Daoy (cell line): ENCODE measurements at places on chromosomes 6 and 20. TPM values are rescaled to one million over a fixed set of nuclear protein-coding genes. Genes with fewer than 3 reads are reported as not detected.

CRISP2 gene
- total RNA-seq: 0.23 and 1.1 TPM in 2 replicates

SLC23A2 gene
- total RNA-seq: 4.7 and 6.2 TPM in 2 replicates

KCNK5 gene
- total RNA-seq: 5.2 and 7.1 TPM in 2 replicates

MCCD1 gene
- not detected in 2 replicates for total RNA-seq

BPIFB1 gene
- not detected in 2 replicates for total RNA-seq

SLC52A3 gene
- 3.0 and 3.6 TPM in 2 replicates for total RNA-seq

NRN1 gene
- total RNA-seq: 38.3 and 47.5 TPM in 2 replicates

DNA sequence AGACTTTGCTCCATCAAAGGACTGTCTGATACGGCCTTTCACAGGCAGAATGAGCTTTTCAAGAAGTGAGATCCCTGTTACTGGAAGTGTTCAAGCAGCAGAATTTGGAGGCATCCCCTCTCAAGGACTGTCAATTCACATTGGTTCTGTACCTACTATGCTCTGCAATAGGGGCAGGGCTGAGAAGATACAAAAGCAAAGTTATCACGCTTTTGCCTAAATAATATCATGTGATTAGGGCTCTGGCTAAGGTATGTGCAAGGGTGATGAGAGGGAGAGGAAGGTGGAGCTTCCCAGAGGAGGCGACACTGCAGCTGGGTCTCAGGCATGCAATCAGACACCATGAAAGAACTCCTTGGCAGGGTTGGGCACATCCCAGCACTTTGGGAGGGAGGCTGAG, 80.2 kb upstream of the PIM1 start:
- DNase-seq: no peak

DNA sequence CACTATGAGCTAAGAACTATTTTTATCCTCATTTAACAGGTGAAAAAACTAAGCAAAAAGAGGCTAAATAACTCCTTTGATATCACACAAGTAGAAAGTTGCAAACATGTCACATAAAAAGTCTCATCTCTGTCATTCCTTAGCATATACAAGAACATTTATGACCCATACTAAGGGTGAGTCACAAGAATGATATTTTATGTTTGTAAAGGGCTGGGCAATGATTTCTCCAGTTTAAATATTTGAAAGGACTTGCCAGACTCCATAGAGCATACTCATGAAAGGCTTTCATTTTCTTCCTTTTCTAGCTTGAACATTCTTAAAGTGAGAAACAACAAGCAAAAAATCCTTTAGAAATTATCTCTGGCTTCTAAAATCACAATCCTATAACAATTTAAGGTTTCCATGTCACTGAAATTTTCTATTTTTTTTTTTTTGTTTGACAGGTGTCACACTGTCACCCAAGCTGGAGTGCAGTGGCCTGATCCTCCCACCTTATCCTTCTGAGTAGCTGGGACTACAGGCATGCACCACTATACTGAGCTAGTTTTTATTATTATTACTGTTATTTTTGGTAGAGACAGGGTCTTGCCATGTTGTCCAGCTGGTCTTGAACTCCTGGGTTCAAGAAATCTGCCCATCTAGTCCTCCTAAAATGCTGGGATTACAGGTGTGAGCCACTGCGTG, 338.0 kb upstream of the KHDRBS2 start:
- no peak for DNase-seq

- DNase-seq: peak; percentile 17
Observed at GRCh38 chr20:41587956-41588355, 30.2 kb downstream of the CHD6 start.

GRCh38 chr6:165245287-165245686, 64.1 kb downstream of the C6orf118 start:
- DNase-seq: no peak

- DNase-seq: no peak
Observed at GRCh38 chr6:52303178-52303577, 18.6 kb upstream of the MCM3 start.

- DNase-seq: no peak
Observed at GRCh38 chr6:163146036-163146435, 268.5 kb upstream of the QKI start.

GRCh38 chr20:51266353-51266752, 243.4 kb upstream of the KCNG1 start:
- no peak for DNase-seq

DNA sequence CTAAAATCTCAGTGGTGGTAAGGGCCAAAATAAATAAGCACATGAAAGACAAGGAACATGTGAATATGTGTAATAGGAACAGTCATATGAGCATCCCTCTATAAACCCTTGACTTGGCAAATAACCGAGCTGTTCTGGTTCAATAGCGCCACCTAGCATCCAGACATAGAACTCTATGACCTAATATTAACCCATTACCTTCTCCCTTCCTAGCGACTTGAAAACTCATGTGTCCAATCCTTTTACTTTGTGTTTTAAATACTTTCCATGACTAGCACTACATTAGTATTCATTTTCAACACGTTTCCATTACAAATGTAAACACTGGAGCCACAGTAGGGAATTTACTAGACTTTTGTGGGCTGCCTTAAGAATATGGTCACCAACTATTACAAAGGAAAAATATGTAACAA, 279.7 kb downstream of the UST start:
- DNase-seq: peak; percentile 82

DNA sequence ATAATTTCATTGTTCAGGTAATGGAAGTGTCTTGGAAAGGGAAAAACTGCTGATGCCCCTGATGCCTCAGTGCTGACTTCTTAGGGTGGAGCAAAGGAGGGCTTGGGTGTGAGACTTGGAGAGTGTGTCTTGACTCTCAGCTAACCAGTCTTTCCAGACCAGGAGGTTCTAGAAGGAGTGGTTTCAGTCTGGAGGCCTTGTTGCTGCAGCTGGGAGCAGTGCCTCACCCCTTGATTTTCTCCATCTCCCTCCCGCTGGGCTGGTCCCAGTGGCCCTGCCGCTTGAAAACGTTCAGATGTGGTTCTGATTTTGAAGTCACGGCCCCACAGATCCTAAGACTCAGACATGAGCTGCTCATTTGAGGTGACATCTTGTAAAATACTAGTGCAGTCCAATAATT, 5.4 kb downstream of the DSP start:
- no peak for DNase-seq

- no peak for DNase-seq
Observed at GRCh38 chr20:36343641-36344040, 37.5 kb downstream of the DLGAP4 start.

- peak; percentile 4 for DNase-seq
Observed at GRCh38 chr6:63923139-63923739, 287.6 kb downstream of the PHF3 start.

- peak; percentile 87 for DNase-seq
Observed at GRCh38 chr6:42226161-42226611, 8.5 kb upstream of the MRPS10 start.
